Mammary epithelial cell (primary cell): ENCODE measurements at places on chromosomes 5 and 9. TPM values are rescaled to one million over a fixed set of nuclear protein-coding genes. Genes with fewer than 3 reads are reported as not detected.

TAF11L10 gene
- polyA plus RNA-seq = not detected

- DNase-seq = no peak
Observed at GRCh38 chr9:9791611-9792010, 821.2 kb downstream of the PTPRD start.

GRCh38 chr9:14127656-14128055 is 186.3 kb downstream of the NFIB start:
- no peak for DNase-seq

GRCh38 chr5:133387091-133387490 is 225.2 kb downstream of the FSTL4 start:
- no peak for DNase-seq

- DNase-seq = peak; percentile 45
Observed at GRCh38 chr9:26292943-26293342, 599.7 kb downstream of the CAAP1 start.

FOXD4L4 gene
- 0.02 TPM for polyA plus RNA-seq

CDX1 gene
- polyA plus RNA-seq = not detected

DNA sequence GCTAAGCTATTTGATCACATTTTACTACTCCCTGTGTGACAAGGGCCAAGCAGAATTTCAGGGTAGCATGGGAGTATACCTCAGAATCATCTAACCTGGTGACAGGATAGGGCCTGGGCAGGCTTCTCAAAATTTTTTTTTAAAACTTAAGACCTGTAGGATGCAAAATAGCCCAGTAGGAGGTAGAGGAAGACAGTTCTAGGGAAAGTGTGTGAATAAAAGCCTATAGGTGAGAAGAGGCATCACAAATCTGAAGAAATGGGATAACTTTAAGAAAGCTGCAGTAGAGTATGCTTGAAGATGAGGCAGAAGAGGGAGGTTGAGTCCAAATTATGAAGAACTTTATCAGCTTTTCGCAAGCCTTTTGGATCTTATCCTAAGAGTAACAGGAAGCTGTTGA is 32.3 kb downstream of the CNTRL start:
- DNase-seq = peak; percentile 39

DNA sequence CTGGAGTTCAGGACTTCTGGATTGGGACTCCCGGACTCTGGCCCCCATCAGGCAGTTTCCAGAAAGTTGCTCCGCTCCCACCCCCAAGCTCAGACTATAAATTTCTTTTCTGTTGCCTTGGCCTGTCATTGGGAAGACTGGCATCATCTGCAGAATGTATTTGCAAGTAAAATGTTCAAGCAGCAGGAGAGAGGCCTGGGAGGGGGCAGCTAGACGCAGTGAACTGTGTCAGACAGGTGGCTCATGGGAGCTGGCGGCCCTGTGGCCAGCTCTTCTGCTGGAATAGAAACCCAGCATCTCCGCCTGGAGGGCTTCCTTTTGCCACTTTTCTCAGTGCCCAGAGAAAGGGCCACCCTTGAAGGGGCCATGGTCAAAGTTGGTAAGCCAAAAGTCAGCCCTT is 16.0 kb downstream of the INSYN2B start:
- DNase-seq = no peak

DNA sequence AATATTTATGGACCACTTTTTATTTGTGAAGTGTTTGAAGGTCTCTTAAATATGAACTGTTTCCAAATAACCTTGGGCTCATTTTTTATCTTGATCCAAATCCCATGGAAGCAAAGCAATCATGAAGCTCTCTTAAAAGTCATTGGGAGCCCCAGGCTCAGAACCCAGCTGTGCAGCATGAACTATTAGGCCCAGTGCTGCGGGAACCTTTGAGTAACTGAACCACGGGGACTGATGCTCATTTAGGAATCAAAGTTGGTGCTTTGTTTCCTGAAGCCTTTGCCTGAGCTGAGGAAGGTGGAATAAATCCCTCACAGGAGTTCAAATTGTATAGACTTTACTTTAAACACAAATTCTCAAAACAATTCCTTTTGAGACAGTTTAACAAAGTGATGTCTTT is 27.8 kb downstream of the MAT2B start:
- no peak for DNase-seq

GRCh38 chr5:122142480-122143164 is 13.3 kb downstream of the ZNF474 start:
- peak; percentile 94 for DNase-seq

NSMF gene
- 28.2 TPM for polyA plus RNA-seq

- DNase-seq = no peak
Observed at GRCh38 chr5:89595056-89595455, 712.1 kb upstream of the MEF2C start.

- DNase-seq = no peak
Observed at GRCh38 chr5:41600731-41601130, 90.3 kb upstream of the PLCXD3 start.

SSBP2 gene
- 33.6 TPM for polyA plus RNA-seq

DNA sequence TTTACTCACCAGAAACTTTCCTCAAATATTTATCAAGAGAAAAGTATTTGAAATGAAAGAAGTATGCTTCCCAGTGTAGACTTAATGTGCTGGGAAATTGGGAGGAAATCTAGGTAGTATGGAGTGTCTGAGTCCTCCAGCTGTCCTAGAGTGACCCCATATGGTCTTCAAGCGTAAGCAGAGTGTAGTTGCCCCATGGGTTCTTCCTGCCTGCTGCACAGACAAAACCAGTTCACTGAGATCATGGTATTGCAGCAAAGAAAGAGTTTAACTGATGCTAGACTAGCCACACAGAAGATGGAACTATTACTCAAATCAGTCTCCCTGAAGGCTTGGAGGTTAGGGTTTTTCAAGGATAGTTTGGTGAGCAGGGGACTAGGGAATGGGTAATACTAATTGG is 114.9 kb upstream of the PRLR start:
- DNase-seq = no peak

DNA sequence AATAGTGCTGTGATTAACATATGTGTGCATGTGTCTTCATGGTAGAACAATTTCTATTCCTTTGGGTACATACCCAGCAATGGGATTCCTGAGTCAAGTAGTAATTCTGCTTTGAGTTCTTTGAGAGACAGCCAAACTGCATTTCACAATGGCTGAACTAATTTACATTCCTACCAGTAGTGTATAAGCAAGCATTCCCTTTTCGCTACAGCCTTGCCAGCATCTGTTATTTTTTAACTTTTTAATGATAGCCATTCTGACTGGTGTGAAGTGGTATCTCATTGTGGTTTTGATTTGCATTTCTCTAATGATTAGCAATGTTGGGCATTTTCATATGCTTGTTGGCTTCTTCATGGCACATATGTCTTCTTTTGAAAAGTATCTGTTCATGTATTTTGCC is 308.5 kb downstream of the ARRDC3 start:
- DNase-seq = peak; percentile 36

F2RL2 gene
- 0.01 TPM for polyA plus RNA-seq

GRCh38 chr9:37373621-37374020 is 48.9 kb upstream of the GRHPR start:
- DNase-seq = no peak

DNAH5 gene
- 0.67 TPM for polyA plus RNA-seq

DNA sequence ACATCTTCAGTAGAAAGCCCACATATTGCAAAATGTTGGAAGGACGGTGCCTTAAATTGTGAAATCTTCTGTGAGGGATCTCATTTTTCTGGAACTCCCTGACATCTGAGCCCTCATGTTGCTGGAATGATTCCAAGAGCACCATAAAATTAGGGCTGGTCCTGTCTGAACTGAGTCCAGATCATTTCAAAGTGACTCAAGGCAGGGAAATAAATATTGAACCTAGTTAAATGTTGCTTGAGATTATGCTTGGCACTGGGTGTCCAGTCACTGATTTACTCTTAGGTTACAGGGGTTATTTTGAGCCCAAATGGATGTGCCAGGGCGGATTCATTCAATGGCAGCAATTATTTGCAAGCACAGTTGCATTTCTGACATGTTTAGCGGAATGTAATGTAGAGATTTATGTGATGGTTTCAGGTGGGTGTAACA is 437.0 kb downstream of the PIK3R1 start:
- peak; percentile 51 for DNase-seq

DNA sequence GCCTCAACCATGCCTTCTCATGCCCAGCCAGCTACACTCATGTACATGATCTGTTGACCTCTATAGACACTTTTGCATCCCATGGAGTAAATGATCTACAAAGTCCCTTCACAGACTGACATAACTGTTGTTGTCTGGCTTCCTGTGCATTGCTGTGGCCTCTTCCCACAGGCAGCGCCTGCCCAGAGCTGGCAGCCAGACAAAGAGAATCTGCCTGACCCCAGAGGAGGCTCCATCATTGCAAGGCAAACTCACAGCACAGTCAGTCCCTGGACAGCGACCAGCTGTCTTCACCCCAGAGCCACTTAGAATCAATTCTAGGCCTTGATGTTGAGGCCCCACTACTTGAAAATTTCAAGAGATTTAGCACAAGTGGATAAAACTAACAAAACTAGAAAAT is 65.5 kb downstream of the INSYN2B start:
- DNase-seq = peak; percentile 13

DNA sequence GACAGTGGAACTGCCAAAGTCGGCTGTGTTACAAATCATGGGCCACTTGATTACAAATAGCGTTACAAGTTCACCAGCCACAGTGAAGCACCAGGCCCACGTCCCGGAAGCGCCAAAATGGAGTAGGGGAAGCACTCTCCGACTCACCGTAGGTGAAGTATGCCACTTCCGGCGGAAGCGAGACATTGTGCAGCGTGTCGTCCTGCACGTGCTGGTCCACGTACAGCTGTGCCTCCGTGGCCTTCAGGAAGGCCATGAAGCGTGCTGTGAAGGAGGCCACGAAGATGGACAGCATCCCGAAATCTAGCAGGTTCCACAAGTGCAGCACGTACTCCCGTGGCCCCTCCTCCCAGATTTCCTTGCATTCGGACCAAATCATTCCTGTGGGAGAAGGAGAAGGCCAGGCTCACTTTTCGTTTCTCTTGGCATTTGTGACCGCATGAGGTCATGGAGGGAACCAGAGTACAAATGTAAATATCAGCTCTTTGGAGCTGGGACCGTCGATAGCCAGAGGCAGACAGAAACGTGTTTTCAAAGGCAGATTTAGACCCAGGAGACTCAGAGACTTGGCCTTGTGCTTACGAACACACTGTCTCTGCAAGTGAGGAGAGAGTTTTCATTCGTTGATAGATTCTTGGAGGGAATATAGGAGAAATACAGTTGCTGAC is 58.7 kb upstream of the SMIM32 start:
- no peak for DNase-seq

GRCh38 chr5:66741394-66741793 is 145.2 kb downstream of the MAST4 start:
- no peak for DNase-seq

- DNase-seq = no peak
Observed at GRCh38 chr9:129567842-129568559, 52.9 kb downstream of the C9orf50 start.

GRCh38 chr9:32551276-32552051 is 663 bp upstream of the SMIM27 start:
- peak; percentile 60 for DNase-seq

GRCh38 chr9:35158501-35159280 is 3.1 kb upstream of the UNC13B start:
- DNase-seq = no peak

TUSC1 gene
- polyA plus RNA-seq = 4.6 TPM

KIAA1191 gene
- polyA plus RNA-seq = 130 TPM
